ENCODE measurements at places on chromosomes 4 and X. TPM values are rescaled to one million over a fixed set of nuclear protein-coding genes. Genes with fewer than 3 reads are reported as not detected.

The MTHFD2L gene
- total RNA-seq, result 5.4 TPM

The ABCG2 gene
- 0.81 TPM for total RNA-seq

The POU4F2 gene
- not detected for total RNA-seq

The EPHA5 gene
- total RNA-seq, result not detected

The NMU gene
- total RNA-seq, result not detected

DNA sequence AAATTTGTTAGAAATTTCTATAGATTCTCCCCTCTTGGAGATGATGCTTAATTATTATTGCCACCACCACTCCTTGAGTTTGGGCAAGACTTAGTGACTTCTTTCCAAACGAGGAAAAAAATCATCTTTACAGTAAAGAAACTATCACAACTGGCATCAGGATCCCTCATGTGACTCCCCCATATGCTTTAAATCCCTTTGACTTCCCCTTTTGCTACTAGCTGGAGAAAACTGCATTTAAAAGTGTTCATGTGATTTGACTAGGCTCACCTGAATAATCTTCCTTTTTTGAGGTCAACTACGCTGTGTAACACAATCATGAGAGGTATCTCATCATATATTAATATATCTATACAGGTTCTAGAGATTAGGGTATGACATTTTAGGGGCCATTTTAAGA lies 30.3 kb upstream of the ENOX2 start:
- no peak for DNase-seq

GRCh38 chr4:8516996-8517550 lies 63.1 kb upstream of the GPR78 start:
- DNase-seq, result no peak

DNA sequence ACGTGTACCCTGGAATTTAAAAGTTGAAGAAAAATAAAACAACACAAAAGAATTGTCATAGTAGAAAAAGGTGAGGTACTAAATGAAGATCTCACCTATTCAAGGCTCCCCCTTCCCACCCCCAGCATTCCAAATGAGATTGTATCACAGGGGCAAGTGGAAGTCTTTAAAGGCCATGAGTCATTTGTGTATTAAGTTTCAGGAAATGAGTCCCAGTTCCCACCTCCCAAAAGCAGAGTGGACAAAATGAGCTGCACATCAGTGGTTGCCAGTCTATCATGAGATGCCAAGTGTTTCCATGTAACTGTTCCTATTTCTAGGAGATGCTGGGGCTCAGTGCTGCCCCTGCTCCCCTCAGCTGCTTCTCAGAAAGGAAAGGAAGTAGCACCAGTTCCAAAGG lies 20.1 kb downstream of the ARHGEF9 start:
- DNase-seq, result no peak

DNA sequence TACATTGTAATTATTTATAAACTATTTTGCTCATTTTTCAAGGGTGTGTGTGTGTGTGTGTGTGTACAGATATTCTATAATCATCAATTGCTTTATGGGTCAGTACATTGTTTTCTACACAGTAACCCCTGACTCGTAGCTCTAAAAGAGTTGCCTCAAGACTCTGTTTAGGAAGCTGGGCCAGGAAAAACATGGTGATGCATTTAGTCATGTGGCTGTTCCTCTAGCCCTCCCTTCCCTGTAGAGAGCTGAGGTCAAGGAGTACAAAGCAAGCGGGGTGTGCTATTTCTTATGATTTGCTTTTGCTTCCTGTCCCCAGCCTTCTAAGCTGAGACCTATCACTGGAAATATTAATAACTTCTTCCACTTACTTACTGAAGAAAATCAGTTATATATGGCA lies 34.8 kb upstream of the SPANXD start:
- DNase-seq, result no peak

GRCh38 chr4:7524843-7525242 lies 90.1 kb upstream of the PSAPL1 start:
- DNase-seq, result no peak

GRCh38 chr4:94957030-94957429 lies 199.3 kb downstream of the BMPR1B start:
- no peak for DNase-seq

- peak; percentile 97 for DNase-seq
Observed at GRCh38 chr4:145097821-145098674, at the start of the genes ABCE1 and ANAPC10. Gene ABCE1 (plus strand): TSS chr4:145098311. CDS start chr4:145104413, 6,102 bp downstream. Gene ANAPC10 (minus strand): TSS chr4:145098196. CDS start chr4:145096099, 2,097 bp downstream.

DNA sequence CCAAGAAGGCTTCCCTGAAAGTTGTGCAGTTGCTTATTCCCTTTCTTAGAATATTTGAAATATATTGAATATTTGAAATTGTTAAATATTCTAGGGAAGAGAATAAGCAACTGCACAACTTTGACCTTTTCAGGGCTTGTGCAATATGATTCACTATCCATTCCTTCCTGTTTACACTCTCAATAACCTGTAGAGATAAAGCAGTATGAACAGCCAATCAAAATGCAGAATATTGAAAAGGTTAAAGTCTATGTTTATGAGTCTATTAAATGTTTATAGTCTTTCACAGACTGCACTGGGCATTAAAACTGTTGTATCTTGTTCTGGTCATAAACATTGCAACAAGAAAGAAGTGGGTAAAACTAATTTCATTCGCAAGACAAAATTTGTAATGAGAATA lies 13.8 kb downstream of the POU3F4 start:
- DNase-seq, result no peak

- DNase-seq, result no peak
Observed at GRCh38 chr4:97104666-97105065, 1038.6 kb downstream of the STPG2 start.

DNA sequence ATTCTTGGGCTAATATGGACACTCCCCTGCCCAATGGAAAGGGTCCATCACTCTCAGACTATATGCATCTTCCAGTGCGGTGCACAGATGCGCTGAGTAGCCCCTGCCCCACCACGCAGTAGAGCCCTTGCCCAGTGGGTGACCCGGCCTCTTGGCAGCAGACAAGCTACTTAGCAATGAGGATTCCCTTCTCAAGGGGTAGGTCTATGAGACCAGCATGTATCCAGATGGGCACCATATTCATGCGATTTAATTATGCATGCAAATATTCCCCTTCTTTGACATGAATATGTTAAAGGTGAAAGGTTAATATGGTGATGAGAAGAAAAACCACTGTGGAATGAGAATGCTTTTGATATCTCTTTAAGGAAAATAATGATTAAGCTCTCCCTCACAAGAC lies 77.7 kb downstream of the ZNF827 start:
- no peak for DNase-seq

Data from activated CD4-positive, alpha-beta memory T cell treated with anti-CD3 and anti-CD28 coated beads for 36 hours (primary cell).